CD4-positive, alpha-beta T cell treated with Interleukin-21 for 1 hour (primary cell): ENCODE measurements at places on chromosomes 12 and 14.
A peak's percentile ranks its signal among the peaks of the same experiment; 100 is the strongest.

- peak; percentile 52 for DNase-seq
These were observed 2.0 kb downstream of the ZBTB25 start for GRCh38 chr14:64501411-64502171.

DNA sequence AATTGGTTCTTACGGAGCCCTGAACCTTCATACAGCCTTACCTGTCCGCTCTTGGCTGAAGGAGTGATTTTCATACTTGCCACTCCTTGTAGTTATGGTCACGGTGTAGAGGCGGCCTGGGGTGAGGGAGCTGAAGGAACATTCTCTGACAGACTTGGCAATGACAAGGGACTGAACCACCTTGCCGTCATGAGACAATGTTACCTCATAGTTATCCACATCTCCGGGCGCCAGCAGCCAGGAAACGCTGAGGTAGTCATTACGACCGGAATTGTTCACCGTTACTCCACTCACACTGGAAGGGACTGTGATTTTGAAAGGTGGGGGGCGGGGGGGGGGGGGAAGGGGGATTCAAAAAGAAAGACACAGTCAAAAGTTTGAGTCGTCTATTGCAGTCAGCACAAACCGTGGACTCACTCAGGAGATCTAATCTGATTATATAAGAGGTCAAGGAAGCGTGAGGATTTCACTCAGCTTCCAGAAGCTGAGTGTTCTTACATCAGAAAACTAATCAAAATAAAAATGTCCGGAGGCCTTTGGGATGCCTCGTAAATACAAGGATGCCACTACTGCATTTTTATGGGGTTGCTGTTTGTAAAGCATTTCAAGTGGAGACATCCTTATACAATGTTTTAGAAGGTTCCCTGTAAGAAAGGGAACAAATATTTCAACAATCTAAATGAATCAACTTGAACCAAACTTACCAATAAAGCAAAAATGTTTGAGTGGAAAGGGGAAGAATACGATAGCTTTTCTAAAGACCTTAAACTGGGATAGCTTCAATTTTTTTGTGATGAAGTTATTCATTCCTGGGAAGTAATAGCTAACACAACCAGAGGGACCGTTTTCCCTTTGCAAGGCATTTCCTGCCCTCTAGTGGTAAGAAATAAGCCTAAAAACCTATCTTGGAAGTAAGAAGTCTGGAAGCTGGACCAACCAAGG is 60.6 kb downstream of the PTPRB start:
- DNase-seq: peak; percentile 56

- no peak for DNase-seq
These were observed 47.8 kb downstream of the PEBP1 start for GRCh38 chr12:118183711-118184110.

GRCh38 chr12:4909734-4910501 is at the start of gene KCNA1:
Gene KCNA1 (plus strand): TSS chr12:4909905. CDS start chr12:4911379, 1,474 bp downstream.
- DNase-seq: no peak

DNA sequence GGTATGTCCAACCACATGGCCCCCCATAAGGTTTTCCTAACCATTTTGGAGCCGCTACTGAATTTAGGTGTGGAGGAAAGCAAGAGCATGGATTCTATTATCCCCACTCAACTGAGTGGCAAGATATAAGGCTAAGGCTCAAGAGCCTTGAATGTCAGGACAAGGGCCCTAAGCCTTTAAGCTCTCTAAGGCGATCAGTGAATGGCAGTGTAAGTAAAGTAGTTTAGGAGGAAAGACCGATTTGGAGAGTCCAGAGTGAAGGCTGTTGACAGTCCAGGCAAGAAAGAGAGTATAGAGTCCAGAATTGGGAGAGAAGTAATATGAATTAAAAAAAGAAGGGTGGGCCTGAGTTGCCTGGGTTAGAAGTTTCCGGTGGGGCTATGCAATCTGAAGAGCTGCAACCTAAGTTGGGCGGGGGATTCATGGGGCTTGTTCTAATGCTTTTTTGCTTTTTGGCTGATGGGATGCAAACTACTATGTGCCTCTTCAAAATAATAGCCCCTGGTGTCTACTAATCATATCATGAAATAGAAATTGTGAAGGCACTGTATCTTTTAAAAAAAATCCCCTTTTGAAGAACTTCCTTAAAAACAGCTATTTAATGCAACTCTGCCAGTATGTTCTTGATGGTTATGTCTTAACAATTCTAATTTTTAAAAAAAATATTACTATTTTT is at the start of gene SPIC:
TSS of gene SPIC (plus strand) at position 626 of the 676 bp plus-strand sequence. CDS start 1,569 bp downstream, outside the sequence.
- DNase-seq: no peak

- DNase-seq: no peak
These were observed 4.3 kb upstream of the KRT81 start for GRCh38 chr12:52295663-52296062.

DNA sequence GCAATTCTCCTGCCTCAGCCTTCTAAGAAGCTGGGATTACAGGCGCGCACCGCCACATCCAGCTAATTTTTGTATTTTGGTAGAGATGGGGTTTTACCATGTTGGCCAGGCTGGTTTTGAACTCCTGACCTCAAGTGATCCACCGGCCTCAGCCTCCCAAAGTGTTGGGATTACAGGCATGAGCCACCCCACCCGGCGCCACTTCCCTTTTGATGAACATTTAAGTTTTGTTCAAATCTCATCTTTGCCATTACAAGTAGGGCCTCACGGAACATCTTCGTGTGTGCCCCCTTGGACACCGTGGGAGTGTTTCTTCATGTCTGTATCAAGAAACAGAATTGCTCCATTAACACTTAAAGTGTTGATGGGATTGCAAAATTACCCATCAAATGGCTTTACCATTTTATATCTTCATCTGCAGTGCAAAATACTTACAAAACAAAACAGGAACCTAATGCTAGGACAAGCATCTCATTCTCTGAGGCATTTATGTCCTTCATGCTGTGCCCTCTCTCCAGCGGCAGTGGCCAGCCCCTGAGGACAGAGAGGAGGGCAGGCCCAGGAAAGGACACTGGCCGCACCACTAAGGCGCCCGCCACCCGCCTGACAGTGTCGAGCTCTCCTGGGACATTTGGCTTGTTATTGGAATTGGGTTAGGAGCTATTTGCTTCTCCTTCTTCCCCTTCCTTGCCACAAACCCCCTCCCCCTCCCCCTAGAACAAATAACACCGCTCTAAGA is 61.7 kb downstream of the RFX4 start:
- DNase-seq: no peak

DNA sequence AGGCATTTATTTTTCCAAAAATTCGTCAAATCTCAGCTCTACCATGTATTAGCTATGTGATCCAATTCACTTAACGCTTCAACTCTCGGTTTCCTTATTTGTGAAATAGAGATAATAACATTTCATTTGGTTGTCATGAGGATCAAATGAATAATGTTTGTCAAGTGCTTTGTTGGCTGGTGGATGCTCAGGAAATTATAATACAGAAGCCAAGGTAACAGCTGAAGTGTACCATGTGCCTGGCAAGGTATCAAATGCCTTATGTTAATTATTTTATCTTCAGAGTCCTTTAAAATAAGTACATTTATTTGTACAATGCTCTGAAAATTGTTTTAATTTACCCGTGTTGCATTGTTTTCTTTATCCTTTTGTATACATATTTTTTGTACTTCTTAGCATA is 6.1 kb upstream of the PRKCH start:
- no peak for DNase-seq

DNA sequence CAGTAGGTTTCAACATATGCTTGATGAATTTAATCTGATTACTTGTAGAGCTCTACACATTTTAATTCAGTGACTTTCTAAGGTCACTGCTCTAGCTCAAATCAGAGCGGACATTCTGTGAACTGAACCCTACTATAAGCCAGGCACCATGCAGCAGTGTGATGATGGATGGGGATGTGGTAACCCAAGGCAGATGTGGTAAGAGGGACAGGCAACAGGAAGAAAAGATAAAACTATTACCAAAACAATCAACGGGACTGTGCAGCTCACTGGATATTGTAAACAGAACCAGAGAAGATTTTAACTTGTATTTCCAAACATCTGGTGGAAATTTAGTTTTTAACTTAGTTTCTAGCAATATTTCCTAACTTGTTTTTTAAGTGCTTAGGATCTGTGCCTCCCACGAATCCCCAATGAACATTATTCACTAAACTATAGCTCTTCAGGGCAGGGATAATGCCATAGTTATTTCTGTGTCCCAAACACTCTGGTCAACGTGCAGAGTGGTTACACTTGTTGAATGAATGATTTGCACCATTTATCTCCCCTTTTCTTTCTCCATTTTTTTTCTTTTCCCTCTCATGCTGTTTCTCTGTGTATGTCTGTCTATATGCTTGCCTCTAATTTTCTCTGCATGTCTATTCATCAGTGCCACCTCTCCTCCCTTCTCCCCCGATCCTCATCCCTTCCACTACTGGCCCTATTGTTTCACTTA is 3.0 kb downstream of the ERO1A start:
- peak; percentile 26 for DNase-seq

DNA sequence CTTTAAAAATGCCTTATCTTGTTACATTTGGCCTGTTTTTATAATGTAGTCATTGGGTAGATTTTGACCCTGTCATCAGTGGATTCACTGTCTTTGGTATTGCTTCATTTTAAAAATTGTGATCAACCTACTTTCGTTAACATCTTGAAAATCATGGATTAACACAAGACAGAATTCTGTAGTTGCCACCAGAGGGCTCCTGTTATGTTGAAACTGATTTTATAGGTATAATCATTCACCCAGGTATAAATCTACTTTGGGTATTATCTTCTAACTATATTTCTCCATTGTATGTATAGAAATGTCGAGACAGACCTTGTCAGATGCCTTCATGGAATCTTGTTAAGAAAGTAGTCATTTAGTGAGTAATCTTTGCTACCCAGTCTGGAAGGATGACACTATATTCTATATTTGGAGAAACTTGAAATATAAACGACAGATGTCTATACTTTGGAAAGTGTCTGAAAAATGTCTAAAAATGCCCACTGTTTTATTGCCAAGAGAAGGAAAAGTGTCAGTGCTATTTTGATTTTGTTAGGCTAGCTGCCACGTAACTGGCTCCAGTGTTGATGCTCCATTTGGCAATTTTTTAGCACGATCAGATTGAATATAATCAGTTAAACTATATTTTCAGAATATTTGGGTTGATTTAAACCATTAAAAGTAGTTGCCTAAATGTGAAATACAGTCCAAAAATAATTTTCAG is 129.4 kb downstream of the PELI2 start:
- no peak for DNase-seq

DNA sequence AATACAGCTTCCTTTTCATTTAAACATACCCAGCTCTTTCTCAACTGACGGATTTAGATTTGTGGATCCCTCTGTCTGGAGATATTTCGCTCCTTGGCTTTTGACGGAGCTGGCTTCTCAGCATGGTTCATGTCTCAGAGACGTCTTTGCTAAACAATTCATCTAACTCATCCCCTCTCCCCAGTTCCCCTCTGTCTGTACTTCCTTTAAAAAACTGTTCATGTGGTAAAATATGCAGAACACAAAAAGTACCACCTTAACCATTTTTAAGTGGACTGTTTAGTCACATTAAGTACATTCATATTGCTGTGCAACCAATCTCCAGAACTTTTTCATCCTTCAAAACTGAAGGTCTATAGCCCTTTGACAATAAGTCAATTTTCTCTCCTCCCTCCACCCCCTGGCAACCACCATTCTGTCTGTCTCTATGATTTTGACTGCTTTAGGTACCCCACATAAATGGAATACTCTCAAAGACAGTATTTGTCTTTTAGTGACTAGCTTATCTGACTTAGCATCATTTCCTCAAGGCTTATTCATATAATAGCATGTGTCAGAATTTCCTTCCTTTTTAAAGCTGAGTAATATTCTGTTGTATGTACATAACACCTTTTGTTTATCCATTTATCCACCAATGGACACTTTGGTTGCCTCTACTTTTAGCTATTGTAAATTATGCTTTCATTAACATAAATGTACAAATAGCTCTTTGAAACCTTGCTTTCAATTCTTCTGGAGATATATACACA is 399.8 kb upstream of the SOX5 start:
- DNase-seq: no peak

- peak; percentile 70 for DNase-seq
These were observed 90.0 kb downstream of the RIN3 start for GRCh38 chr14:92603309-92604242.

DNA sequence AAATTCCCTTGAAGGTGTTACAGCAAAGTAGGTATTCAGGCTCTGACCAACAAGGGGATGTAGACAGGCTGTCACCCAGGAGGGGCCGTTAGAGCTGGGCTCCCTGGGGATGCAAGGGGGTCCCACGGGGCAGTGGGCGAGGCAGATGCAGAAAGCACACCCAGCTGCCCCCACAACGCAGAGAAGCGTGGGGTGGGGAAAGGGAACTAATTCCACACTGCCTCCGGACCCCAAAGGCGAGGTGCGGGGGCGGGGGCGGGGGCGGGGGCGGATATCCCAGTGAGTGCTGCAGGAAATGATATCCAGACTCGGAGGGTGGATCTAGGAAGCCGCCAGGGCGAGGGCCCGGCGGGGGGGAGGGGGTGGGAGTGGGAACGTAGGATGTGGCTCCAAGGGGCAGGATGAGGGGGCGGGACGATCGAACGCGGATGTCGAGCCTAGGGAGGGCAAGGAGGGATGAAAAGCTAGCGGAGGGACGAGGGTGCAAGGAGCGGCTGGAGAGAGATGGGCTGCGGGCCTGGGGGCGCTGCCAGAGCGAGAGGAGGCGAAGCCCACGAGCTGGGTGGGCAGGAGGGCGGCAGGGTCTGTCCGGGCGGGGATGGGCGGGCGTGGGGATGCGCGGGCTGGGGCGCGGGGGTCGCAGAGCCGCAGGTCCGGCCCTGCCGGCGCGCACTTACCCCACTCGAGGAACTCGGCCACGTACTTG is 874 bp downstream of the CDC42BPB start:
- no peak for DNase-seq

GRCh38 chr12:95574799-95575452 is 23.6 kb upstream of the USP44 start:
- DNase-seq: no peak

DNA sequence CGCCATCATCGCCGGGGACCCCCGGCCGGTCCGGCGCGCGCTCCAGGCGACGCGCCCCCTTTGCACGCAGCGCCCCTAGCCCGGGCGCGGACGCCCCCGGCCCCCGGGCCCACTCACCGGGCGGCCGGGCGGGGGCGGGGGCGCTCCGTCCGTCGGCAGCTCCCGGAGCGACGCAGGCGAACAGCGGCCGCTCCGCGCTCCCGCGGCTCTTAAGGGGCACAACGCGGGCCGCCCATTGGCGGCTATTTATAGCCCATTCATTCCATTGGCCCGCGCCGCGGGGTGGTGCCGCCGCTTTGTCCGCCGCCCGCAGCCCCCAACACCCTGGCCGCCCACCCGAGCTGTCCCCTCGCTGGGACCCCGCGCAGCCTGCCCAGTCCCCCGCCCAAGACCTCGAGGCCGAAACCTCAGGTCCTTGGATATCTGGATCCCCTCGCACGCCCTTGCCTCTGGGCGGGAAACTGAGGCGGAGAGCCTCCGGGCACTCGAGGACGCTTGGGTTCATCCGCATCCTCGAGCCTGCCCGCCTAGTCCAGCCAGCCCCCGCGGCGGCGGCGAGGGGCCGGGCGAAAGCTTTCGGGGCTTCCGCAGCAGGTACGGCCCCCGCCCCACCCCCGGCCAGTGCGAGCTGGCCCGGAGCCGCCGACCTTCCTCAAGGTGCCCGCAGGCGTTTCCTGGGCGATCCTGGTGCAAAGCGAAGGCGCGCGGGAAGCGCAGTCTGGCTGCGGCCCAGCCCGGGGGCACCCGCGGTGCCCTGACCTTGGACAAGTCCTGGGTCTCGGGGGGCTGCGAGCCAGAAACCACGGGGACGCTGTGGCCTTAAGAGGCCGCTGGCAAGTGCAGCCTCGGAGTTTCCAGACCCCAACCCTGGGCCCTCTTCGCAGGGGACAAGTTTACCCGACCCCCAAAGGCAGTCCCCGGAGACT is at the start of gene CKB:
TSS of gene CKB (minus strand) at position 182 of the 926 bp plus-strand sequence. CDS start 337 bp downstream, outside the sequence.
- peak; percentile 36 for DNase-seq
